Foreskin fibroblast (primary cell): ENCODE measurements at places on chromosomes 5 and 9.
A peak's percentile ranks its signal among the peaks of the same experiment; 100 is the strongest.

- no peak for DNase-seq
These were observed 70.4 kb upstream of the NEK6 start for GRCh38 chr9:124187311-124187710.

DNA sequence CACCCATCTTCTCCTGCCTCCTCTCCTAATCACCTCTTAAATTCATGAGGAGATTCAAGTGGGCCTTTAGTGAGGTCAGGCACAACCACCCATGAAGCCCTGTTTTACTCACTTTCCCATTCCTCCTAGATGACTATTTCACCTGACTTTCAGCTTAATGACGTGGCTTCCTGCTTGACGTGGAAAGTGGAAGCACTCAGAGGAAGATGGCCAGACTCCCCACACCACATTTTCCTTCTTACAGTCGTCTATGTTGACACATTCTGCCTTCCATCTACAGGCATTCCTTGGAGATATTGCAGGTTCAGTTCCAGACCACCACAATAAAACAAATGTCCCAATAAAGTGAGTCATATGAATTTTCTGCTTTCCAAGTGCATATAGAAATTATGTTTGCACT is 146.4 kb upstream of the TAS2R1 start:
- no peak for DNase-seq

GRCh38 chr5:168086104-168086610 is 205.3 kb upstream of the WWC1 start:
- peak; percentile 21 for DNase-seq

DNA sequence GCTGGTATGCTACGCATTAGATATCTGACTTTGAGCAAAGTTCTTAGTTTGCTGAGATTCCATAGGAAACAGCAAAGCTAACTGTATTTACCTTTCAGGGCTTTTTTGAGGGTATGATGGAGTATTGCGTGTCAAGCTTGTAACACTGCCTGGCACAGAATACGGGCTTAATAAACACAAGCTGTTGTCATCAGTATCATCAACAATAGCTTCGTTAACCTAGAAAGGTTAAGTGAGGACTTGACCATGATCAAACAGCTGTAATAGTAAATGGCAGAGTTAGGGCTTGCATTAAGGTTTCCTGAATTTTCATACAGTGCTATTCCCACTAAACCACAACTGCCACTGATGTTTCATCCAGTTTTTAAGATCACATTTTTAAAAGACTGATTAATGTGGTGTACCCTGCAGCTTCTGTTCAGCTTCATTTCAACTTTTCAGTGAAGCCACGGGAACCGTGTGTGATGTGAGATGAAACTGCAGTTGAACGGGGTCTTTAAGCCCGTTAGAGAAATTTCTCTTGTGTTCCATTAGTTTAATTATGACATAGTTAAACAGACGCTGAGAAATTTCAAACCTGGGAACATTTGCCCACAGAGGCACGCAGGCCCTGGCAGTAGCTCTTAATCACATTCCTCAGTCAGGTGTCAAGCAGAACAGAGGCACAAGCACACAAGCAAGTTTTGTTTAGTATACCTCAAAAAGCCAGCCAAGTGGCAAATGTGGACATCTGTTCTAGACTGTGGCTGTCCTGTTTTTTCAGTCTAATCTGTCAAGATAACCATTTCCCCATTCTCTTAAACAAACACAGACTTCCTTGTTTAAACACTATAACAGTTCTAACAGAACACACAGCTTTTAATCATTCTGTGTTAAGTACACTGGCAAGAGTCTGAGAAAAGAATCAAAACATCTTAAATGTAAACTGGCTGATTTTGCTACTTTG is 147.1 kb downstream of the ZNF608 start:
- DNase-seq: peak; percentile 52

DNA sequence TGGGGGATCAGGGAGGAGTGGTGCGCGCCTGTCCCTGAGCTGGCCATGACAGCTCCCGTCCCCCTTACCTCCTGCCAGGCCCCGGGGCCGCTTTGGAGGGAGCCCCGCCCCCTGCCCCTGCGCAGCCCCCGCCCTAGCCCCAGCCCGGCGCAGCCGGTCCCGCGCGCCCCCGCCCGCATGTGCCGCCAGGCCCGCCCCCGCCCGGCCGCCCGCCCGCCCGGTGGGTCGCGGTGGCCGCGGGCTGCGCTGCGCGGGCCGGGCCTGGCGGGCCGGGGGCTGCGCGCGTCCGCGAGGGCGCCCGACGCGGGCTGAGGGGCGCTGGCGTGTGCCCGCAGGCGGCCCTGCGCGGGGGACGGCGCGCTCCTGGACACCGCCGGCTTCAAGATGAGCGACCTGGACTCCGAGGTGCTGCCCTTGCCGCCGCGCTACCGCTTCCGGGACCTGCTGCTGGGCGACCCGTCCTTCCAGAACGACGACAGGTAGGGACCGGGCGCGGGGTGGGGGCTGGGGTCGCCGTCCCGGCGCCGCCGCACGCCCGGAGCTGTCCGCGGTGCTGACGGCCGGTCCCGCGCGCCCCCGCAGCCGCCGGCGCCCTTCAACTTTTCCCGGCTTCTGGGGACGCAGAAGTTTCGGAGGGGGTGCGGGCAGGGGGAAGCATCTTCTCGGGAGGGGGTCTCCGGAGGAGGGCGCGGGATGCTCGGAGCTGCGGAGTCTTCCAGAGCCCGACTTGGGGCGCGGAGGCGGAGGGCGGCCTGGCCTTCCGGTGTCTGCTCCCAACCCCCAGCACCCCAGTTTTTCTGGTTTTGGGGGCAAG is 12.5 kb downstream of the KCNT1 start:
- no peak for DNase-seq
